Activated CD4-positive, alpha-beta T cell treated with anti-CD3 and anti-CD28 coated beads for 36 hours (primary cell): ENCODE measurements at places on chromosomes 7 and 10.

DNA sequence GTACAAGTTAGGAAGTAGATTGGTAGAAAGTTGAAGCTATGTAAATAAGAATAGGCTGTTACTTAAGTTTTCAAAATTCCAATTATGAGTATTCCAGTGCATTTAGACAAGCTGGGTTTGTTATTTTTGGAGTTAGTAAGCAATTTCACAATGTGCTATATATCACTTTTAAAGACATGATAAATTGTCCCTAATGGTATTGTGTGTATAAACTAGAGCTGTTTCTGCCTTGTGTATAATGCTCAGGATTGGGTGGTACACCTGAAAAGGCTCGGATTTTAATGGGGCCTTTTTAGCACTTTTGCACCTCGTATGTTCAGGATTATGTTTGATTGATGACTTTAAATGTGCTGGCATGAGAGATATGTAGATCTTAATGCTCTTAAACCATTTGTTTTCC, 175.8 kb downstream of the VTI1A start:
- no peak for DNase-seq

- no peak for DNase-seq
These were observed 195.3 kb downstream of the ARL4A start for GRCh38 chr7:12882710-12883109.

- DNase-seq = no peak
These were observed 61.8 kb downstream of the PYROXD2 start for GRCh38 chr10:98353170-98353569.

DNA sequence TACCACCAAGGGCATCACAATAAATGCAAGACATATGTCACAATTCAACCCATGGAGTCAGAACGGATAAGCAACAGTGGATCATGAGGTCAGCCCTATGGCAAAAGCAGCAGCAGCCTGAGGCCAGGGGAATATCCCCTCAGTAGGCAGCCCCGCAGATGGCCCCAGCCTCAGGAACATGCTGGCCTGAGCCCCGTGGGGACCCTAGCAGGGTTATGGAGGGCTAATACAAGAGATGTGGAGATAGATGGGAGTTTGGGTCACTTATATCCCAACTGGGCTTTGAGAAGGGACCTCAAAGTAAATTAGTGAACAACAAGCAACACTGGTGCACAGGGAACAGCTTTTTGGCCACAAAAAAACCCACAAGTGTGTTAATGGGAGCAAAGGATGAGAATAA, 9.1 kb downstream of the TMEM72 start:
- DNase-seq = no peak

GRCh38 chr10:30831426-30831825, 200.2 kb downstream of the ZNF438 start:
- DNase-seq = no peak

GRCh38 chr10:114259824-114260223, 20.8 kb downstream of the VWA2 start:
- DNase-seq = no peak

DNA sequence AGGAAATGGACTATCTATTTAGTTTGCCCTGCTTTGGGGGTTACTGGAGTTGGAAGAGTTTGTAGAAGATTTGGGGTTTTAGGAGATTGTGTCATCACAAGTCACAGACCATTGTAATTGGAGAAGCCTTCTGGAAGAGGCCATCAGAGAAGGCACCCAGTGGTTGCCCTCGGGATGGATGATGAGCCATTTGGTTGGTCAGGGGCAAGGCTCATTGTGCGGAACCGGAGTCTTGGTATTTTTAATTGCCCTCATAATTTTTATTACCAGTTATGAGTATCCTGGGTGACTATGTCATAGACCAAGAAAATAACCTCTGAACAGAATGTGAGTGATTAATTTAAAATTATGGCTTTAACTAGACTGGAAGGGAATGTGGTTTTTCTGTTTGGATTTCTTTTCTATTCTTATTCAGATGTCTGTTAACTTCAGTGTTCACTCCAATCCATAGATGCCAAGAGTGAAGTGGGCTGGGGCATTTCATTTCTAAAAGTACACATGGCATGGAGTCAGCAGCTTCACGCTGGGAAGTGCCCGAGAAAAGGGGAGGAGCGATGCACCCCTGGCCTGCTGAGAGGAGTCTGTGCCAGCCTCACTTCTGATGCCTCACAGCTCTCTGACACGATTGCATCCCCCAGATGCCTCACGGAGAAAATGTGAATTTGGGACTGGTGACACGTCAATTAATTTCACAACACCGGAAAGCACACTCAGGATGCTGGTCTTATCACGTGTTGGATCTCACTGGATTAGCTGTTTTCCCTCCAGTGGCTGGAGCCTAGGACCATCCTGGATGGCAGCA, 225.6 kb upstream of the IGFBP3 start:
- no peak for DNase-seq

DNA sequence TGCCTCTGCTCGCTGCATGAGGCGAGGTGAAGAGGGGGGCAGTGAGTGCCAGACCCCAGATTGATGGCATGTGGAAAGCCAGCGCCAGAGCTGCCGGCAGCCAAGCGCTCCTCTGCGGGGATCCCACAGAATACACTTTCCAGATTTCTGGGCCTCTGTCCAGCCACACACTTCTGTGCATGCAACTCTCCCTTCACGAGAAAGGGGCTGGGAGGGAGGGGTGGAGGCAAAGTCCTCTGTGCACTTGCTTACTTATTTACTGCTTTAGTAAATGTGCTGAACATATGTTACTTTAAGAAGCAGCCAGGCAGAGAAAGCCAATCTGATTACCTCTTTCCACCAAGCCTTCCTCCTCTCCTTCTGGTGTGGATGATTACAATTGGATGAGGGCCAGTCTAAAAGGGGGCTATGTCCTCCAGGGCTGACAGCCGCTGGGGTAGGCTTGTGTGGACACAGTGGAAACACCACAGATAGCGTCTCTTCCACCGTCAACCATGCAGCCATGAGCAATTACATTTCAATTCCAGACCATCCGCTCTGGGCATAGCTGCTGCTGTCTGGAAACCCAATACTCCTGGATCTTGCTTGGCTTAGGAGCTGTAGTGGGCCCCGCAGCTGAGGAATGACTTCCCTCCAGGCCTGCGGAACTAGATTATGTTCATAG, 322.8 kb upstream of the ANKRD30A start:
- DNase-seq = no peak

GRCh38 chr7:123996327-123996625, 36.6 kb downstream of the TMEM229A start:
- no peak for DNase-seq

GRCh38 chr7:47371733-47372368, 210.1 kb downstream of the TNS3 start:
- no peak for DNase-seq
